Mononuclear cell (primary cell): ENCODE measurements at places on chromosomes 1 and 21. TPM values are rescaled to one million over a fixed set of nuclear protein-coding genes. Genes with fewer than 3 reads are reported as not detected.

IFI44L gene
- 29.3 TPM for total RNA-seq

C8A gene
- total RNA-seq = not detected

CD1C gene
- 12.8 TPM for total RNA-seq

C1orf210 gene
- not detected for total RNA-seq

APOBEC4 gene
- 0.10 TPM for total RNA-seq

MR1 gene
- 19.2 TPM for total RNA-seq

ZBTB8A gene
- 0.21 TPM for total RNA-seq
